ENCODE measurements at places on chromosomes 2 and 18. TPM values are rescaled to one million over a fixed set of nuclear protein-coding genes. Genes with fewer than 3 reads are reported as not detected.

- DNase-seq, result no peak
These were observed 260.6 kb downstream of the PAX3 start for GRCh38 chr2:222038067-222038802.

- DNase-seq, result peak; percentile 69
These were observed 42.1 kb downstream of the GRHL1 start for GRCh38 chr2:9993488-9994165.

DNA sequence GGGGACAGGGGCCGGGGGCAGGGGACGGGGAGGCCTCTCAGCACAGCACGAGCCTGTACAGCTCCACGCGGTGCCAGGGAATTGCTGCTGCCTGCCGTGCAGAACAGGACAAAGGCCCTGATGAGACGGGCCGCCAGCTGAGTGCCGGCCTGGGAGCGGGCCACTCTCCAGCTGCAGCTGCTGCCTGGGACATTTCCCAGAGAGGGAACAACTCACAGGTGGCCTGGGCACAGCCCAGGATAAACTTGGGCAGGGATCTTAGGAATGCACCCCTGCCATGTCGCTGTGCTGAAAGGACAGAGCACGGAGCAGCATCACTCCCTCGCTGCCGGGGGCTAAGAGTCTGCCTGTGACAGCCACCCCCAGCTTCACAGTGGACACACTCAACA, 38.8 kb downstream of the CENPO start:
- no peak for DNase-seq

- DNase-seq, result no peak
These were observed 16.5 kb upstream of the SERPINB7 start for GRCh38 chr18:63758615-63759240.

Gene SPP2
- total RNA-seq, result not detected

Gene NYAP2
- 0.30 TPM for total RNA-seq

DNA sequence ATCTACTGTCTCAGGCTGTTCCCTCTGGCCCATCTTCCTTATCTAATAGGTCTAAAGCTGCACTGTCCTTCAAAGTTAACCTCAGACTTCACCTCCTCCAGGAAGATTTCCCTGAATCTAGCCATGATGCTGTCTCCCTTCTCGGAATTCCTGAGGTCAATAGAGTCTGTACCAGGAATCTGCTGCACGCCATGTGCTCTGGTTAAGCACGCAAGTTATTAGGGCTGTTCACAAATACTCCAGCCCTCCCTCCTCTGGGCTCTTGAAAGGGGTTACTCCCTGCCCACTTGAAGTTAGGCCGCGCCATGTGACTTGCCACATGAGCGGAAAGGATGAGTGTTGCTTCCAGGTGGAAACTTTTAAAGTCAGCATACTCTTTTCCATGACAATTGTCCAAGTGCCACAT, 43.6 kb downstream of the MCFD2 start:
- peak; percentile 25 for DNase-seq

- DNase-seq, result no peak
These were observed 707 bp upstream of the SERPINB7 start for GRCh38 chr18:63774511-63774910.

- peak; percentile 80 for DNase-seq
These were observed 48.2 kb upstream of the LGALSL start for GRCh38 chr2:64405581-64406406.

DNA sequence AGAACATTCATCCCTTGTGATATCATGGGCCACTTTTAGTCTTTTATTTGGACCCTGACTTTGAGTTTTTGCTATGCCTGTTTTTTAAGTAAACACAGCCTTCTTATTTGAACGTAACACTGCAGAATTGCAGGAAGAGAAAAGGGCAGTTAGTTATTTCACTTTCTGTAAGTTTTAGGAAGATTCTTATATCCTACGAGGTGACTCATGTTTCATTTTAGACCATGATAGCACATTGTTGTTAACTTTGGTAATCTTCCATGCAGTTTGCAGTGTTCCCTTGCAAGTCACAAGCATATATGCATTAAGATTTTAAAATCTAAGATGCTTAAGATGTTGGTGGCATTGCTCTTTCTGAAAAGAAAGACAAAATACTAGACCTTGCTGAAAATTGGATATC, 128.6 kb upstream of the EPC2 start:
- DNase-seq, result no peak

DNA sequence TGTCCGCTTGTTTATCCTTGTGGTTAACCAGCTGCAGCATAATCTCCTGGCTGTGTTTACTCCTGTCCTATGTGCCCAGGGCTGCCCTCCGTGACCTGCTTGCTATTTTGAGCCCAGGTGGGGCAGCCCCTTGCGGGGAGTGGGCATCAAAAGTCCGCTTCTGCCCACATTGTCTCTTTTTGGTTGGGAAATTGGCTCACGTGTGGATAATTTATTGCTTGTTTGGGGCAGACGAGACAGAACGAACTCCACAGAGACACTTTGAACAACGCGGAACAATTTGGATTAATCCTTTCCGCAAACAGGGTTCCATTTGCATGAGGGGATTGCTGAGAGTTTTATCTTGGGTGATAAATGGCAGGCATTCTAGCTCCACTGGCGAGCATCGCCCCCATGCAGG, 8.1 kb upstream of the CXCR4 start:
- DNase-seq, result no peak

Measured in skin of body (tissue), 3 donors.